HCT116 (cell line): ENCODE measurements at places on chromosomes 6 and 20.
A peak's percentile ranks its signal among the peaks of the same experiment; 100 is the strongest.

GRCh38 chr6:124535299-124535698 lies 426.9 kb upstream of the RNF217 start:
- no peak for DNase-seq

DNA sequence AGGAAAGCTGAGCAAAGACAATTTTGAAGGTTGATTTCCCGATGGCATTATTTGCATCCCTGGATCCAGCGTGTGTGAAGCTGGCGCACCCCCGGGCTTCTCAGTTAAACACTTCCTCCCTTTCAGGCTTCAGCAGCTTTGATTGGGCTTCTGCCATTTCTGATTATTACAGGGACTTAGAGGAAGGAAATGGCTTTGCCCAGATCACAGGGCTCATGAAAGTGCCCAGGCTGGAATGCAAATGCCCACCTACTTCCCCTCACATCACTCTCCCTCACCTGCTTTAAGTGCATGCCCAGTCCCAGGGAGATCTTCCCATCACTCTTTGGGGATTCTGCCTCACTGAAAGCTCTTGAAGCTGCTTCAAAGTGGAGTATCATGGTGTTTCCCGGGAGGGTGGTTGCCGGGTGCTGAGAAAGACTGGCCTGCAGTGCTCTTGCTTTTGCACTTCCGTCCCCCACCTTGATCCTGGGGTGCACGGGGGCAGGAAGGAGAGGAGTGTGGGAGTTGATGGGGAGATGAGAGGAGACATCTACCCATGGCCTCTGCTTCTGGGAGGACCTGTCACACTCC lies 28.3 kb downstream of the PHACTR3 start:
- DNase-seq, result no peak

DNA sequence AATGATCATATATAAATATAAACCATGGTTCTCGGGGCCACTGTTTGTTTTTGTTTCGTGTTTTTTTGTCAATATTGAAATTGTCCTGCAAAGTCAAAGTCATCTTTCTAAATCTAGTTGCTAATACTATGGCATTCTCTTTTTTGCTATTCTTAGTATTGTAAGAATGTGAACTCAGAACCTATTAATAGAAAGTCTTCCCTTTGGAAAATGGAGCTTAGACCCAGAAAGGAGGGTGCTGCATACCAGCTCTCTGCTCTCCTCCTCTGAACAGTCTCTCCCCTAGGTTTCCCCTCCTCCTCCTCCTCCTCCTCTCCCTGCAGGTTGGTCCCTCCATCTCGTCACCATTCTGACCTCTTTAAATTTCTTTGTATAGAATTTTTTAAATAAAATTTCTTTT lies 150.4 kb upstream of the CCN2 start:
- no peak for DNase-seq

- no peak for DNase-seq
Measured at GRCh38 chr6:7203939-7204338, 96.2 kb downstream of the RREB1 start.

- peak; percentile 89 for DNase-seq
Measured at GRCh38 chr6:116011520-116011919, 49.2 kb downstream of the FRK start.

DNA sequence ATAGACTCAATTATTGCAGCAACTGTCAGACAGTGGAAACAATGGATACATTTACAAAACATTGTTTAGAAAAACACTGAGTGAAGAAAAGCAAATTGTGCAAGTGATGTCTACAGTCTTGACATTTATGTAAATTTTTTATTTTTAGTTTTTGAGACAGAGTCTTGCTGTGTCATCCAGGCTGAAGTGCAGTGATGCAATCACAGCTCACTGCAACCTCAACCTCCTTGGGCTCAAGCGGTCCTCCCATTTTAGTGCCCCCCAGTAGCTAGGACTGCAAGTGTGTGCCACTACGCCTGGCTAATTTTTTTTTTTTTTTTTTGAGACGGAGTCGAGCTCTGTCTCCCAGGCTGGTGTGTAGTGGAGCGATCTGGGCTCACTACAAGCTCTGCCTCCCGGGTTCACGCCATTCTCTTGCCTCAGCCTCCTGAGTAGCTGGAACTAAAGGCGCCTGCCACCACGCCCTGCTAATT lies 9.7 kb downstream of the CNBD2 start:
- no peak for DNase-seq

DNA sequence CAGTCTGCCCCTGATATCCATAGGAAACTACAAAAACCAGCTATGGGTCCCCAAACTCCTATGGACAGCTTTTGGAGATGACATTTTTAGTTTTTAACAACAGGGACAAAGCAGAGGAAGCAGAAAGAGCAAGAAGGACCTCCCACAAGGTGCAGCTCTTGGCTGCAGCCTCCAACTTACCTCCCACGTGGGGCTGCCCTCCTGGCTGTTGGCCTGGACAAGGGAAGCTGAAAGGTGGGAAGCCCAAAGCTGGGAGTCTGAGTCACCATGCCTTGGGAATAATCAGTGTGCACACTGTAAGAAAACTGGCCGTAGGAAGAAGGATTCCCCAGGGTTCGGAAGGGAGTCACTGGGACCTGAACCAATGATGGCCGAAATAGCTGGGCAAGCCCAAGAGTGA lies 51.8 kb upstream of the PAX1 start:
- no peak for DNase-seq

- no peak for DNase-seq
Measured at GRCh38 chr20:37363221-37364012, 17.5 kb downstream of the SRC start.

DNA sequence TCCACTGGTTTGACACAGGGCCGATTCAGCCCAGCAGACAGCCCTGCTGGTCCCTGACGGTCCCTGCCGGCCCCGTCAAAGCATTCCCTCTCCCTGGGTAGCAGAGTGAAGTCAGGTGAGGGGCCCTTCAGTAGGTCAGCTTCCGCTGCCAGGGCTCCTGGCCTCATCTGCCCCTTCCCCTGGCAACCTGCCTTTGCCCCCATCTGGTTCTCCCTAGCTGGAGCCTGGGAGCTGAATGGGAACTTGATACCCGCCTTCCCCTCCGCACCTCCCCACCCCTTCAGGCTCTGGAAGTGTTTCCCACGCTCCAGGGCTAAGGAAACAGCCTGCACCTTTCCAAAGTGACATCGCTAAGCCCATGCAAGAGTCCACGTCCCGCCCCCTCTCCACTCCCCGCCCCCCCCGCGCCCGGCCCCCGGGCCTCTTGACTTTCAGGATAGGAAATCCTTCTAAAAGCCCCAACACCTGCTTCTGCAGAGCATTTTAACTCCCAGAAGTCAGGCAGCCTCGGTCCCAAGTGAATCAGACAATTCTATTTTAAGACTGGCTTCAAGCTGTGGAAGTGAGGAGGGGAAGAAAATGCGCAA lies 53.3 kb downstream of the ISM1 start:
- DNase-seq, result no peak

- no peak for DNase-seq
Measured at GRCh38 chr6:41644297-41644879, 6.1 kb downstream of the MDFI start.

DNA sequence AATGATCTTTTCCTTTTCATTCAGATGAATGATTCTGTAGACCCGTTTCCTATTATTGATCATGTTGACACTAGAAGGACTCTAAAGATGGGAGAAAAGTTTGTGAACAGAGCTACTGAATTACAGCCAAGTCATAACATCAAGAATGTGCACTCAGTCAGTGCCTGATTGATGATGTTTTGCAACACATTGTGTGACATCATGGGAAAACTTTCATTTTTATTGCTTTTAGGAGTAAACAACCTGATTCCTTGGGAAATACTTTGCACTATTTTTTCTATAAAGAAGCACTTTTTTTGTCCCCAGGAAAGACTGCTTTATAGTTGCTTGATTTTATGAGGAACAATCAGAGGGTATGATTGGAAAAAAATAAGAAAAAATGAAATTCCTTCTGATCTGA lies 383.8 kb upstream of the JAG1 start:
- DNase-seq, result no peak

GRCh38 chr6:37143585-37143984 lies 26.4 kb upstream of the PIM1 start:
- no peak for DNase-seq

DNA sequence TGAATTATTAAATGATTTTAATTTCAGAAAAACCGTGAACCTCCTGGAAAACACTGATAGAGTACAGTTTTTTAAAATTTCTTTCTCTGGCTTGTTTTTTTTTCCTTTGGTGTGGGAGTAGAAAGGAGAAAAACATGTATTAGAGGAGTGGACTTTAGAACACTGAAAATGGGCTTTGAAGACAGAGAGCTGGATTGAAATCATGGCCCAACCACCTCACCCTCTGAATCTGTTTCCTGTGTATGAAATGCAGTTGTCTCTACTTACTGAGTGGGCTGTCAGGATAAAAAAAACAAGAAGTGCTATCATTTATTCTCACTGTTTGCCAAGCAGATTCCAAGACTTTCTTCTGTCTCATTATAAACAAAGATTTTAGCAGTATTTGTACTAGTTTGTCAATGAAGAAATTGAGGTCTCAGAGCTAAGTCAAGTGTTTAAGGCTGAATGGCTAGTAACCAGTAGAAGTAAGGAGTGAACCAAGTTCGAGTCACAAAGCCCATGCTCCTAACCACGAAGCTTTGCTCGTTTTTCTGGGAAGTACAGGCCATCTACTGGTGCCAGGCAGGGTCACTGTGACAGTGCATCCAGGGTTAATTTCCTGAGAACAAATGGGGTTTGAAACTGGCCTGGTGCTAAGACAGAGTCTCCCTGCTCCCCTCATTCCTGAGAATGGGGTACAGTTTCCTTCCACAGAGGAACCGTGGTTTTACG lies 256.4 kb downstream of the TMEM242 start:
- no peak for DNase-seq

GRCh38 chr6:95589826-95590570 lies 12.7 kb downstream of the MANEA start:
- DNase-seq, result no peak

GRCh38 chr20:47318586-47319516 lies 37.6 kb downstream of the ZMYND8 start:
- DNase-seq, result no peak

DNA sequence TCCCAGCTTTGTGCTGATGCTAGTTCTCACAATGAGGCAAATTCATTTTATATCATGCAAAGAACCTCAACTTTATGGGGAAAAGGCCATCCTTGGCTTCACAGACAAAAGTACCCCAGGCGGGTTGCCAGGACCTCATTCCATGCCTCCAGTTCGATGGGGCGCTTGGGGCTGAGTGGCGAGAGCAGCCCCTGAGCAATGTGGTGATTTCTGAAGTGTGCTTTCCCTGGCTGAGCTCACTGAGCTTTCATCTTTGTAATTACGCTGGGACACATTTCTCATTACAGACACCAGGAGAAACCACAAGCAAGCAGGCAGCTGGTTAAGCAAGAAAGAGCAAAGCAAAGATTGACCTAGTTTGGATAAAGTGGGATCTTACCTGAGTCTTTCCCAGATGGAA lies 301.5 kb upstream of the CDH4 start:
- no peak for DNase-seq

DNA sequence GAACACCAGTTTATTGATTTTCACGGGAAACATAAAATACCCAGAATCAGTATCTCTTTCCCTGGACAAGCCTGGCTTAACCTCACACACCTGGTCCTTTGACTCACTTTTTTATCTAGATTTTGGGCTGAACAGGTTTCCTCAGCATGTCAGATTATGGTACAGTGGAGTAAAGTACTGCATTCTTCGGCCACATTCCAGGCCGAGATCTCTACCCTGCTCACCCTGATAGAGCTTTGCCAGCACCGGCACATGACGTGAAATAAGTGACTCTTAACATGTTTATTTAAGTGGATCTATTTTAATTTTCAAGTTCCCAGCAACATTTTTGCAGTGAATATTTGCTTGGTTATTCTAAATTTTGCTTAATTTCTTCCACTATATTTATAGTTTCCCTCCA lies 79.0 kb upstream of the POPDC3 start:
- DNase-seq, result no peak
